Left hindlimb (tissue), 1 donor: ENCODE measurements at places on chromosomes 5 and 9.

GRCh38 chr5:137304226-137304874 is 194.8 kb downstream of the SPOCK1 start:
- DNase-seq, result no peak

DNA sequence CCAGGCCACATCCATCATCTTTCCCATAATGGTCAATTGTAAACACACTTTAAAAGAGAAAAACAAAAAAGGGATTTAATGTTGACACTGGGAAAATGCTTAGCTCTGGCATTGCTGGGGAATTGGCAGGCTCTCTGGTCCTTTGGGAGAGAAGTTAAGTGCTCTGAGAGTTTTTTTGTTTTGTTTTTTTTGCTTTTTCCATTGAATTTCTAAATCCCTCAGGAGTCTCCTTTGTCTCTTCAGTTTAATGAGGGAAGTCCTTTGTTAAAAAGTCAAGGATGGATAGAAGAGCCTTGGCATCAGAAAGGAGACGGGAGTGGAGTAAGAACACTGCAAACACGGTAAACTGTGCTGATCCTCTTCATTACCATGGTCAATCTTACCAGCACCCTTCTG is 7.1 kb upstream of the HAND1 start:
- DNase-seq, result no peak

GRCh38 chr5:146130440-146131045 is 25.2 kb upstream of the PLAC8L1 start:
- DNase-seq, result no peak

DNA sequence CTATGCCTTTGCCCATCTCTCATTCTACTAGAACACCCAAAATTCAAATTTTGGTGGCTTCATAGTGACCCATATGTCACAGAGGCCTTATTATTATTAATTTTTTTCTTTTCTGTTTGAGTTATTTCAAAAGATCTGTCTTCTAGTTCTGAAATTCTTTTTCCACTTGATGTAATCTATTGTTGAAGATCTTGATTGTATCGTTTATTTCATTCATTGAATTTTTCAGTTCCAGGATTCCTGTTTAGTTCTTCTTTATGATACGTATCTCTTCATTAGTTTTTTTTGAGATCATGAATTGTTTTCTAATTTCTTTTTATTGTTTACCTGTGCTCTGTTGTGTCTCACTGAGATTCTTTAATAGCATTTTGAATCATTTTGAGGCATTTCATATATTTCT is 24.6 kb upstream of the APBA1 start:
- no peak for DNase-seq

DNA sequence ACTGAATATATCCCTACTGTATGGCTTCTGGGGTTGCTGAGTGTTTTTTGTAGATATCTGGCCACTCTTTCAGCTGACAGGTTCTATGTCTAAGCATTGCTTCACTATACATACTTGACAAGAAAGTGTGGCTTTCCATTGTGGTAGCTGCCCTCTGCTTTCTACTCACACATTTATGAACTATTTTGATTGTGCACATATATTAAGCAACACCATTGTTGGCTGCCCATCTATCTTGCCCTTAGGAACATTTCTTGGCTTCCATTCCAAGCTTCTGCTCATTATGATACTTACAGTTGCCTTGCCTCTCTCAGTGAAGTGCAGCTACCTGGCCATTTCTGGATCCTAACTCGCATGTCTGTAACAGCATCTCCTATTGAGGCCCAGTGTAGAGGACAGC is 153.6 kb upstream of the MOCS2 start:
- DNase-seq, result no peak

DNA sequence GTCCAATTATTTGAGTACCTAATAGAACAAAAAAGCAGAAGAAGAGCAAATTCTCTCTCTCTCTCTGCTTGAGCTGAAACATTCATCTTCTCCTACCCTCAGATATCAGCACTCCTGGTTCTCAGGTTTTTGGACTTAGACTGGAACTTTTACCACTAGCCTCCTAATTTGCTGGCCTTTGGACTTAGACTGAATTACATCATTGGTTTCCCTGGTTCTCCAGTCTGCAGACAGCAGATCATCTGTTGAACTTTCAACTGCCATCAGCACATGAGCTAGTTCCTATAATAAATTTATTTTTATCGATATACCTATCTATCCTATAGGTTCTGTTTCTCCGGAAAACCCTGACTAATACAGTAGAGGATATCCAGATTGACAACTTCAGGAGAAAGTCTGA is 208.9 kb upstream of the GAS1 start:
- DNase-seq, result no peak

GRCh38 chr5:10279328-10279727 is 28.4 kb downstream of the CMBL start:
- no peak for DNase-seq

- DNase-seq, result no peak
These were observed 158.0 kb downstream of the SMARCA2 start for GRCh38 chr9:2173170-2173569.
